Memory B cell (primary cell): ENCODE measurements at places on chromosomes 4 and X.

DNA sequence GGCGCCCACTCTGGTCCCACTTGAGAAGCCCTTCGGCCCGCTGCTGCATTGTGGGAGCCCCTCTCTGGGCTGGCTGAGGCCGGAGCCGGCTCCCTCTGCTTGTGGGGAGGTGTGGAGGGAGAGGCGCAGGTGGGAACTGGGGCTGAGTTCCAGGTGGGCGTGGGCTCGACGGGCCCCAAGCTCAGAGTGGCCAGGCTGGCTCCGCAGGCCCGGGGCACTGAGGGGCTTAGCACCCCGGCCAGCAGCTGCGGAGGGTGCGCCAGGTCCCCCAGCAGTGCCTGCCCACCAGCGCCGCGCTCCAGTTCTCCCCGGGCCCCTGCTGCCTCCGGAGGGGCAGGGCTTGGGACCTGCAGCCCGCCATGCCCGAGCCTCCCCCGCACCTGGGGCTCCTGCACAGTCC is 65.2 kb upstream of the SMIM10 start:
- DNase-seq = no peak

DNA sequence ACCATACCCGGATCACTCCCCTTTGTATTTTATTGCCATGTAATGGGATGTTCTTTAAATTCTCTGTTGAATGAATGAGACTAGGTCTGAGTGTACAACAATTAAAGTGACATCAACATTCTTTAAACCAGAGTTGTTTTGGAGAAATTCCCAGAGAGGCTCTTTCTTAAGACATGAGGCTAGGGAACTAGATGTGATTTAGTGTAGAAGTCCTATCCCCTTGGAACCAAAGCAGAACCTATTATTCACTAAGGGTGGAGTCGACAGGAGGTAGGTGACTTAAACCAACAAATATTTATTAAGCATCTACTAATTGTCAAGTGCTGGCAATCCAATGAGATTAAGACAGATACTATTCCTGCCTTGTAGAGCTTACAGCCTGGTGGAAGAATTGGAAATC is 1.7 kb downstream of the EIF1AX start:
- DNase-seq = no peak

GRCh38 chrX:115344885-115345614 is 55.5 kb downstream of the LUZP4 start:
- no peak for DNase-seq

GRCh38 chr4:26321373-26322221 is 783 bp downstream of the RBPJ start:
- no peak for DNase-seq

DNA sequence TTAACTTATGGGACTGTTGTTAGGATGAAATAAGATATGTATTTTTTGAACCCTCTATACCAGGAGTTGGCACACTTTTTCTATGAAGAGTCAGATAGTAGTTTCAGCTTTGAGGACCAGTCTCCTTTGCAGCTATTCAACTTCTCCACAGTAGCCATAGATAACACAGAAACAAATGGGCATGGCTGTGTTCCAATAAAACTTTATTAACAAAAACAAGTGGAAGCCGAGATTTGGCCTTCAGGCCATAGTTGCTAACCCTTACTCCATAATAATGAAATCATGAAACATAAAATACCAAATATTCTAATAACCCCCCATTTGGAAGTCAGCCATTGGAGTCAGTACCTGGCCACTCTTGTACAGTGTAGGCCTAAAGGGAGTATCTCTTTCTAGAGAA is 30.6 kb downstream of the ARX start:
- DNase-seq = no peak

DNA sequence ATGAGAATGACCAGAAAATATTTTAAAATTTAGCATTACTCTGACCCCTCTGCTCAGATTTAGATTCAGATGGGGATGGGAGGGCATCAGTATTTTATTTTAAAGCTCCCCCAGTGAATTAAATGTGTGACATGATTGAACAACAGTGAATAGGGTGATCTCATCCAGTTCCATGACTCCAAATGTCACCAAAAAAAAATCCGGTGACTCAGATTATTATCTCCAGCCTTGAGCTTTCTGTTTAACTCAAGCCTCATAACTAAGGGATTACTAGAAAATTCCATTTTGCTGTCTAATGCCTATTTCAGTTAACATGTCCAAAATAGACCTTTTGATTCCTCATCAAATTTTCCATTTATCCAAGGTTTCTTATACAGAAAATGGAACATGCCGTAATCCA is 121.8 kb upstream of the TMEM47 start:
- no peak for DNase-seq

- no peak for DNase-seq
These were observed 308.2 kb downstream of the KLHL13 start for GRCh38 chrX:117808426-117808825.

GRCh38 chr4:40321574-40322275 is 13.4 kb upstream of the CHRNA9 start:
- no peak for DNase-seq

- no peak for DNase-seq
These were observed 39.5 kb downstream of the HADH start for GRCh38 chr4:108029016-108029720.

GRCh38 chr4:105135785-105136184 is 10.9 kb upstream of the TET2 start:
- DNase-seq = no peak

DNA sequence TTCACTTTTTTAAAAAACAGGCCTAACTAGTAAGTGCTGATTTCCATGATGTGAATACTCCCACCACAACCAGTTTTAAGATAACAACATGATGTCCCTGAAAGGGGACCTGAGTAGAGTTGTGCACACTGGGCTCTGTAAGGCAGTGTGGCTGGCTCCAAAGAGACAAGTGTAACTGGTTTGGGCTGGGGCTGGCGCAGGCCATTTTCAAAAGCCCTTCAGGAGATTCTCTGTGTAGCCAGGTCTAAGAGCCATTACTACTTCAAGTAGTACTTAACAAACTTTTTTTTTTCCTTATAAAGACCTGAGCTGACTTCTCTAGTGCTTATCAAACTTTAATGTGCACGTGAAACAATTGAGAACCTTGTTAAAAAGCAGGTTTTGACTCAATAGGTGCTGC is 4.3 kb downstream of the QRFPR start:
- no peak for DNase-seq

DNA sequence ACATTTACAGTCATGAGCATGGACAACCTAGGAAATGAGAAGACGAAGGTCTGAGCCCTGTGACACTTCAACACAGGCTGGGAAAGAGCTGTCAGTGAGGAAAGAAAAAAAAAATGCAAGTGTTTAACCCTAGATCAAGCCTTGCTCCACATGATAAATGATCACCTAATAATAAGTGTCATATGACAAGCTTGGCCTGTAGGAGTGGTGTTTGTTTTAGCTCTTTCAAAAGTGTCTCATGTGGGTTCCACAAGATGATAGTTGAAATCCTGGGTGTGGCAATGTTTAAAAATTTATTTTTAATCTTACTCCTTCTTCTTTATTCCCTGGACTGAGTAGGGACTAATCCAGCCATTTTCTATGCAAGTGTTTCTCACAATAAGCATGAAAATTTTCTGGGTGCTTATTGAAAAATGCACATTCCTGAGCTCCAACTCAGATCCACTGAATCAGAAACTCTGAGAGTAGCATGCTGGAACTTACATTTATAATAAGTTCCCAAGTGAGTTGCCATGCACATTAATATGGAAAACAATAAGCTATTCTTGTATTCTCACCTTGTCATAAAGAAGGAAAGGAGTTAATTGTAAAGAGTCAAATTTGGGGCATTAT is 138.3 kb downstream of the AREG start:
- DNase-seq = no peak

DNA sequence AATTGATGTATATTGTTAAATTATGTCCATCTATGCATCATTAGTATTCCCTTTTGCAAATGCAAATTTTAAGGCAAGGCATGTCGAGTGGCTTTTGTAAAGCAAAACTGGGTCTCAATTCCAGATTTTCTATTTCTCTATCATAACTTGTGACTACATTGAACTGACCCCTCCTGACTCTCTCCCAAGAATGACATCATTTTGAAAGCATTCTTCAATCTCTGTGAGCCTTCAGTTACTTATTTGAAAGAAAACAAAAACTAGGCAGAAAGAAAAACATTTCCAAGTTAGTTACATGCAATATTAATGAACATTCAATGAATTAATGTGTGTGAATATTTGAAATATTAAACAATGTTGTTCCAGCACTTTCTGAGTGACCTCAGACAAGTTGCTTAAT is 314.3 kb upstream of the CLNK start:
- DNase-seq = no peak

GRCh38 chr4:186134257-186134656 is 29.8 kb downstream of the FAM149A start:
- no peak for DNase-seq

- no peak for DNase-seq
These were observed 102.3 kb downstream of the ADRA2C start for GRCh38 chr4:3868211-3869173.

DNA sequence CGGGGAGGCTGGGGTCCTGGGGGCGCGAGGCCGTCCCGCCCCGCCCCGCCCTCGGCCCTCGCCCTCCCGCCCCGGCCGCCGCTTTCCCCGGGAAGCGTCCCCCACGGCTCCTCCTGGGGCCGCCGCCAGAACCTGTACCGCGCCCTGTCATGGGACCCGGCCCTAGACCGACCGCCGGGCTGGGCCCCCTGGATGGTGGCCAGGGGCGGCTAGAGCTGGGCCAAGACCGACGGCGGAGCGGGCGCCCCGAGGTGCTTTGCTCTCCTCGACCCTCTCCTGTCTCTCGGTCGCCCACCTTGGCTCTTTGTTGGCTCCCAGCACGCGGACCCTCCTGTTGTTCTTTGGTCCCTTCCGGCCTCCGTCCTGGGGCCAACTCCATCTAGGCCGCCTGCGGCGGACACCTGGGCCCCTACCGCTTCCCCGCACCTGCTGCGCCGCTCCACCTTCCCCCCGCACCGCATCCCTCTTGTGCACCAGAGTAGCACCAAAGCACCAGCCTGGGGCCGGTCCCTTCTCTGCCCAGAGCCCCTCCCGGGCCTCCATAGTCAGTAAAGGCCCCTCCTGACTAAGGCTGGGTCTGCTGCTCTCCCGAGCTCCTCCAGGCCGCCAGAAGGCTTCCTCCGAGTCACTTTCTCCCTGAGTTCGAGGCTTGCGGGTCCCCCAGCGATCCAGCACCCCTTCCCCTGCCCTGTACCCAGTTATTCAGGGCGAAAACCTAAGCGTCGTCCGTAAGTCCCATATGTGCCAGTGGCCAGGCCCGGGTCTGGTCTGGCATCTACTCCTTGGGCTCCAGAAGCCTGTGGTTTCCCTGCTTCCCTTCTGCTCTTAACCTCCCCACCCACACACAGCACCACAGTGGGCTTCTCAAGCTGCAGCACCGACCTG is 587 bp downstream of the TACC3 start:
- DNase-seq = no peak

DNA sequence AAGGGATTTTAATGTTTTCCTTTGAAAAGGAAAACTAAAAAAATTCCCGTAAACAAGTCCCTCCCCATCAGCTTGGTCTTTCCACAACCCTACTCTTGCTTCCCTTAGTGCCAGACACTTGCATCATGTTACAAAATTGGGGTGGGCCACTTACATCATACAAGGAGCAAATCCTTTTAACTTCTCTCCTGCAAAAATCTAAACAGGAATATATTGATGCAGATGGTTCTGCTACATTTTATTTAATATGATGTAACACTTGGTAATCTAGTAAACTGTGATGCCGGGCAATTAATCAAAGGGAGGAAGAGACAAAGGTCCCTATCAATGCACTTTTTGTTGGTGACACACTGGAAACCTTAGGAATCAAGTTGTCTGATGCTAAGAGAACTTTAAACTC is 125.3 kb downstream of the UBE2K start:
- DNase-seq = no peak

GRCh38 chr4:62927574-62927973 is 1481.7 kb downstream of the TECRL start:
- DNase-seq = no peak

GRCh38 chrX:66014556-66014955 is 25.3 kb downstream of the VSIG4 start:
- no peak for DNase-seq

GRCh38 chr4:156792462-156793085 is 179.0 kb downstream of the PDGFC start:
- no peak for DNase-seq

DNA sequence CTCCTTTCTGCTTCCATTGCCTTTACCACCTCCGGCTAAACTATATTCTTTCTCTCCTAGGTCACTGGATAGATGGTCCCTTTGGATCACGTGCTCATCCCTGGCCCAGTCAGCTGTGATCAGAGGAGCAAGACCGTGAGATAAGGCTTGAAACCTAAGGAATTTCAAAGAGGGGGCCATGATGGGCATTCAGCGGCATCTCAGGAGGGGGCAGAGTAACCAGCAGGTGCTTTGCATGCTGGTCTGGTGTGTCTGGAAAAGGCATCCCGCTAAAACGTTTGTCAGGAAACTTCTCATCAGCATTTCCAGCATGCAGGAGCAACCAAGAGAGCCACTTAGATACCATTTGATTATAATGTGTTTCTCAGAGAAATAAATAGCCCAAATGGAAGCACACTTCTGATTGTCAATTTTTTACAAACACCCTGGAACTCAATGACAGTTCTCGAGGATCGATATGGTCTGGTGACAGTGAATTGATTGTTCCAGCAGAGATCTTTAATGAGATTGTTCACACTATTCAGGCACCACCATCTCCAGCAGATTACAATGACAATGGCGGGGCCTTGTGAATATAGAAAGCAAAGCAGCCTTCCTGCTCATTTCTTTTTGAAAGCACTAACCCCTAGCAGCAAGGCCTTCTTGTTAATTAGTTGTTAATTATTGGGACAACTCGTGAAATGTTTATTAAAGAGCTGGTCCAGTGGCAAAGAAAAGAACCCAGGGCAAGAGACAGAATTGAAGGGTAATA is 327.1 kb downstream of the PTTG2 start:
- DNase-seq = no peak

DNA sequence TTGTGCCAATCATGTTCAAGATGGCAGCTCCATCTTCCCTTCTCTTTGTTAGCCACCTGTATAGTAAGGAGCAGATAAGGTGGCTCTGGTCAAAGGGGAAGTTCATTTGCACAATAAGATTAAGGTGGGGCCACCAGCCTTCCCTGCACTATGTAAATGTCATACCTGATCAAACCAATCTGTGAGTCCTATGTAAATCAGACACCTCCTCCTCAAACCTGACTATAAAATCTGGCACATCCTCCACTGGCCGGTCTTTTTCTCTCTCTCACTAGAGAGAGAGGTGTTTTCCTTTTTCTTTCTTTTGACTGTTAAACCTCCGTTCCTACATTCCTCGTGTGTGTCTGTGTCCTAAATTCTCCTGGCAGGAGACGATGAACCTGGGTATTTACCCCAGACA is 572.5 kb upstream of the AADAT start:
- no peak for DNase-seq

GRCh38 chr4:170931321-170931720 is 841.6 kb upstream of the AADAT start:
- DNase-seq = no peak

- no peak for DNase-seq
These were observed 296.4 kb downstream of the GPAT3 start for GRCh38 chr4:83832110-83832825.

- DNase-seq = no peak
These were observed 47.5 kb downstream of the CENPE start for GRCh38 chr4:103150677-103151076.

- no peak for DNase-seq
These were observed 73.9 kb downstream of the ARHGAP6 start for GRCh38 chrX:11591723-11592346.

- no peak for DNase-seq
These were observed 41.2 kb downstream of the OTOP1 start for GRCh38 chr4:4185528-4185927.

- no peak for DNase-seq
These were observed 33.8 kb upstream of the LRBA start for GRCh38 chr4:151048913-151049312.
